Stimulated activated CD4-positive, alpha-beta T cell treated with anti-CD3 and anti-CD28 coated beads, Interleukin-1b, Interleukin-23, amount 100 ng/mL, for 1 hour (primary cell): ENCODE measurements at places on chromosomes 5 and 9.

DNA sequence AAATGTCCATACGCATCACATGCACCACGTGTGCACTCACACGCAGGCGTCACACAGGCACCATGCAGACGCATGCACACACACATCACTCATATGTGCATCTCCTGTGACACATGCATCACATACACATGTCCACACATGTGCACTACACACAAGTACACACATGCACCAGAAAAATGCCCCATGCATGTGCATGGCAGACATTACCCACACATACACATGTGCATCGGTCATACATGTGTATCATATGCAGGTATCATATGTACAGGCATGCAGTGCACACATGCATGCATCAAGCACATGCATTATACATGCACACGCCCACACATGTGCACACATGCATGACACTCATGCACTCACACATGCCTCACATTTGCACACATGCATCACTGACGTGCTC lies 26.1 kb downstream of the ADAMTS2 start:
- DNase-seq = no peak

- no peak for DNase-seq
Measured at GRCh38 chr5:73687357-73687756, 61.4 kb downstream of the ARHGEF28 start.

- no peak for DNase-seq
Measured at GRCh38 chr5:174751154-174752000, 27.0 kb downstream of the MSX2 start.

DNA sequence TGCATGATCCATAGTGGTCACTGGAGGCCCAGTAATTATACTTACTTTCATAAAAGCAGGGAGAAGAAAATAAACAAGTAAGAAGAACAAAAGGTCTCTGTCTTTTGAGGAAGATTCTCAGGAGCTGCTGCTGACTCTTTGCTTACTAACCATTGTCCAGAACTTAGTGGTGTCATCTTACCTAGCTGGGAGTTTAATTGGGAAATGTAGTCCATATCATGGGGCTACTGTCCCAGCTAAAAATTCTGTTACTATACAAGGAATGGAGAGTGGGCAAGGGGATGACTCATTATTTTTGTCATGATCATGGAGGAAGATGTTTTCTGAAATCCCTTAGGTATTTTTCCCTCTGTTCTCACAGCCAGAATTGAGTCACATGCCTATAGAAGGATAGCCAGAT lies 639.3 kb downstream of the MTRR start:
- DNase-seq = no peak

GRCh38 chr5:111502956-111503355 lies 9.4 kb downstream of the STARD4 start:
- DNase-seq = no peak

GRCh38 chr9:120484162-120484561 lies 95.8 kb downstream of the CDK5RAP2 start:
- DNase-seq = no peak
